ENCODE measurements at places on chromosomes 3 and 15.

DNA sequence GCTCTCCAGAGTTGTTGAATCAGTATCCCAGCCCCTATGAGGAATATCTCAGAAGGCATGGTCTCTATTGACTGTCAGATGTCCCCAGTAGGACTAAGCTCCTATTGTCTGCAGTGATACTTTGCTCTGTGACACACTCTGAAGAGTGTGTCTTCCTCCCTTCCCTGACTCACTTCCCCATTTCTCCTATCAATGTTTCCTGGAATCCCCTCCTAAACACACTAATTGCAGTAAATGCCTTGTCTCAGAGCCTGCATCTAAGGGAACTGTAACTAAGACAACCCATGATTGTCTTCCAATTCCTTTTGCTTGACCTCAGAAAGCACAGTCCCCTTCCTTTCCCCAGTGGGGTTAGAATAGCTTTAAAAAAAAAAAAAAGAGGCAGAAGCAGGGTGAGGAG is 397.3 kb upstream of the PROK2 start:
- DNase-seq: no peak

DNA sequence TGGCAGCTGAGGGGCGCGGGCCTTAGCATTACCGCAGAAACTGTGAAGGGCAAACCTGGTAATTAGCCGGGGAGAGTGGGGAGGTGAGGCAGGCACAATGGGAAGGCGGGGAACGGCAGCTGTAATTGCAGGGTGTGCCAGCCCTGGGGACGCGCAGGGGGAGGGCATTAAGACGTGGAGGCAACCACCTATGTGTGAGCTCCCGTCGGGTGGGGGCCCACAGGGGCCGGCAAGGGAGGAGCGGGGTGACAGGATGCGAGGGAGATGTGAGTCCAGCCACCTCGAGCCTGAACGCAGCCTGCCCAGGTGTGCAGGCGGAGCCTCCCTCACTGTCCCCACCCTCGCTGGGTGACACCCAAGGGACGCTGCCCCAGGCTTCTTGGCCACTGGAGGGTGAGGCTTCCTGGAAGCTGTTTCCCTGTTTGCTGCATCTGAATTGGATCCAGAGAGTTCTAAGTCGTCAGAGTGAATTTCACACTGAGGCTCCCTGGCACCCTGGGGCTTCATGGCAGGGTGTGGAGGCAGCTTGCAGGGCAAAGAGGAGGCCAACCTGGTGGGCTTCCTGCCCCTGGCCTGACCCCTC is 130.6 kb upstream of the MEF2A start:
- DNase-seq: no peak

DNA sequence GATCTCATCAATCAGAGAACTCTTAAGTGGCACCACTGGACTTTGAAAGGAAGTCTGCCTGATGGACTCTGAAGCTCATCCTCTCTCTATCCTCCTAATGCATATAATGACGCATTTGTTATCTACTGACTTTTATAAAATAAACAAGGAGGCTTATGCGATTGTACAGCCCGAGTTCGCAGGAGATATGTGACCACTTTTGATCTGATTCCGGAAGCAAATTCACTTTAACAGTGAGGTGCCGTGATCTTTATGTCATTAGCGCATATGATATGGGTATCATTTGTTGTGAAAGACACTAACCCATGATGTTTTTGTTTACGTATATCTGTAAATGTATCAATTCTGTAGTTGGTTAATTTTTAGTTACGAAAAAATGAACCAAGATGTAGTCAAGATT is 427 bp upstream of the RNF111 start:
- no peak for DNase-seq

DNA sequence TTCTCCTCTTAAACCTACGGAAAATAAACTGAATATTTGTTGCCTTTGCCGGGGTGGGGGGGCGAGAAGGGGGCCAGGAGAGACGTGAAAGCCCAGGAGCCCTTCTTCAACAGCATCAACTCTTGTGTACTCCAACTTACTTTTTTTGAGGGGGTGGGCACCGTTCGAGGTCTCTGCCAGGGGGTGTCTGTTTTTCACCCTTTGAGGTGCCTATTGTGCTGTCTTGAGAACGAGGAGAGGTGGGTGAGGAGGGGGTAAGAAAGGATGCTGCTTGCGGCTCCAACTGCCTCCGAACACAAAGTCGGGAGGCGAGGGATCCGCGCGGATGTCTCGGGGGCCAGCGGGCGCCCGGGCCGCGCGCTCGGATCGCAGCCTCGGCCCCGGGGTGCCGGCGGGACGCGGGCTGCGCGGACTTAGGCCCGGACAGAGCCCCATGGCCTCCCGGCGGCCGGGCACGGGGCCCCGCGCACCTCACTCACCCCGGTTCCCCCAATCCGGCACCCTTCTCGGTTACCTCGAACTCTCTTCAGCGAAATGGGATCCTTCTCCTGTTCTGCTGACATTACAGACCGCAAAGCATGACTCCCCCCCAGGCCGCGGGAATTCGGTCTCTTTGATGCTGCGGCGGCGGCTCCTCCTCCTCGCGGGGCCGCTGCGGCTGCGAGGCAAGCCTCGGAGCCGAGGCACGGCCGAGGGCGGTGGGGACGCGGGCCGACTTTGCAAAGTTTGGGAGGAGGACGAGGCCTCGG is 650 bp downstream of the PYGO1 start:
- no peak for DNase-seq

DNA sequence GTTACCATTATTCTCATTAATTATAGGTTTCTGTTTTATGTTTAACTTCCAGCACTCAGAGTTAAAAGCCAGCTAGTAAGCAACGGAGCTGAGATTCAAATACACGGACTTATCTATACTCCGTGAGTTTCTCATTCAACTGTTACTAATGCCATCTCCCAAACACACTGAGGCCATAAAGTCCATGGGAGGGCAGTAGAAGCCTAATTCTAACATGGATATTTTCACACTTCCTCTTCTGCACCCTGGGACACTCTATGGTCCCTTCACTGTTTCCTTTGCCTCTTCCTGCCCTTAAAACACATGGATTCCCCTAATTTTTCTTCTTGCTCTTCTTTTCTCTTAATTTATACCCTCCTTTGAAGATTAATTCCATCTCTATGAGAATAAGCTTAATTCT is 245.0 kb downstream of the KLF13 start:
- no peak for DNase-seq

All from thoracic aorta (tissue), 2 donors.